ENCODE measurements at places on chromosomes 4 and X.

DNA sequence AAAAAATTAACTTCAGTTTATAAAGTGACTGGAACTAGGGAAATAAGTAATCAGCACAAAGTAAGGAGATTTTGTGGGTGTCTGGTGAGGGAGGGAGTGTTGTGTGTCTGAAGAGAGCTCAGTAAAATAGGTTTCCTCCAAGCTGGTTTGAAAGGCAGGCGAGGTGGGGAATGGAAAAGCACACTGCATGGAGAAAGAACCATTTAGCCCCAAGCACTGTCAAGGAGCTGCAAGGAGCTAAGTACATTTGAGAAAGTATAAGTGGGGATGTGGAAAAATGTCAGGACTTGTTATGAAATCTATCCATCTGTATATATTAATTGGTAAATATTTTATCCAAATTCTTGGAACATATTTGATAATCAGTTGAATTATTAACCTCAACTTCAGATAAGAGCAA is 956 bp downstream of the C4orf51 start:
- no peak for DNase-seq

DNA sequence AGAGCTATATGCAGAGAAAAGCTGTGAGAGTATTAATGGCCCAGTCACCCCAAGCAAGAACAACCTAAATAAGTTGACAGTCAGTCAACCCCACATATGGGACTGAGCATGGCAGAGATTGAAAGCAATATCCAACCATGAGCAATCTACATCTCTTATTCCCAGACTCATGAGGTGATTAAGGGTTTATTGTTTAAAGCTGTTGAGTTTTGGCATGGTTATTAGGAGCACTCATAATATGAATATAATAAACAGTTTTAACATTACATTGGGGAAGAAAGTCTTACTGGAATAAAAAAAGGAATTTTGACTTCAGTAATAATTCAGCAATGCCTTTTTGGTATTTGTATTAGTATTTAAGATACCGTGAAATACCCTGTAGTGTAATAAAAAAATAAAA is 1627.4 kb downstream of the STIM2 start:
- no peak for DNase-seq

DNA sequence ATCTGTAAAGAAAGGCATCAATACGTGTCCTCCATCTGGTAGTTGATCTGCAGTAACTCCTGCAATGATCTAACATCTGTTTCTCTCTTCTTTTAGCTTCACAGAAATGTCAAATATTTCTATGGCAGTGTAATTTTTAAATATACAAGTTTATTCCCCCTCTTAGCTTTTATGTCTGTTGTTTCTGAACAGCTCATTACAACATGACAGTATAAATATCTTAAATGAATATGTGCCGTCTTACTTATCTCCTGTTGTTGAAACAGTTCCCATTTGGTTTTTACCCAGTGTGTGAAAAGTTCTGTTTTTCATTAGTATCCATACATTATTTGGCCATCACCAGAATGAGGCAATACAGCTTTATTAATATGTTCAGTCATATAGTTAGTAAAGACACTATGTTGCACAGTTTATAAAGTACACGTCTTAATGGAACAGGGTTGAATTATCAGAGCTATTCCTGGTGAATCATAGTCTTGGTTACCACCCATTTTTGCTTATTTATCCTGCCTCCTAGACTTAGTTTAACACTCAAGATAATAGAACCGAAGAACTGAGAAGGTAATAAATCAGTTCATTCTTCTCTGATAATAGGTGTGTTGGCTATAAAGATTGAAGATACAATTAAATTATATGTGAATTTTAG is 321.6 kb downstream of the TENM3 start:
- DNase-seq = no peak

GRCh38 chr4:176539091-176539784 is 219.5 kb downstream of the SPCS3 start:
- DNase-seq = no peak

DNA sequence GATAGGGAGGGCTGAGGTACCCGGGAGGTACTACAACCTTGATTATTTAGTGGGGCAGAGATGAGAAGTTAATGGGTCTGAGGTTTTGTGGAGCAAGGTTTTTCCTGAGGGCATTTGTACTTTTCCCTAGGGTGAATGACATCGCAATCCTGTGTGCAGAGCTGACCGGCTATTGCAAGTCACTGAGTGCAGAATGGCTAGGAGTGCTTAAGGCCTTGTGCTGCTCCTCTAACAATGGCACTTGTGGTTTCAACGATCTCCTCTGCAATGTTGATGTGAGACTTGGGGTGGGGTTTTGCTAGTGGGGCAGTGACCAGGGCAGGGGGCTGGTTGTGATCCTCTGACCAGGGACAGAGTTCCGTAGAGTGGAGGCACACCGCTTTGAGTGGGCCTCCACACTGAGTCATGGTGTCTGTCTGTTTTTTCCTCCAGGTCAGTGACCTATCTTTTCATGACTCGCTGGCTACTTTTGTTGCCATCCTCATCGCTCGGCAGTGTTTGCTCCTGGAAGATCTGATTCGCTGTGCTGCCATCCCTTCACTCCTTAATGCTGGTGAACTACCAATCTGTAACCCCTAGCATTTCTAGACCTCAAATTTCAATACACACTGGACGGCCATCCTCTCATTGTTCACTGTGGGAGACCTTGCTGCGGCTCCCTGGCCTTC is 9.9 kb downstream of the MED12 start:
- DNase-seq = no peak

DNA sequence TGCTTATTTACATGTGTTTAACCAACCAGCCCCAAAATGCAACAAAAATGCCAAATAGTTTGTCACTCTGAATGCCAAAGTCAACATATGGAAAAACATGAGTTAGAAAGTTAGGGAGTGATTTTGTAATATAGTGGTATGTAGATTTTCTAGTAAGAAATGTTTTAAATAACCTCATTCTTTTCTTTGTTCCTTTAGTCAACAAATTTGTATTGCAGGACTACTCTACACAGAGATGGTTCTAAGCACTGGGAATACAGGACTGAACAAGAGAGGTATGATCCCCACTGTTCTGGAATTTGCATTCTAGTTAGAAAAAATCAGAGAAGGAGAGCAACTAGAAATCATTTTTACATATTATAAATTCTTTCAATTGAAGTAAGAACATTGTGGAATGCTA is 218.8 kb upstream of the ANXA10 start:
- DNase-seq = no peak

GRCh38 chr4:60531776-60532379 is 668.2 kb upstream of the ADGRL3 start:
- DNase-seq = no peak

DNA sequence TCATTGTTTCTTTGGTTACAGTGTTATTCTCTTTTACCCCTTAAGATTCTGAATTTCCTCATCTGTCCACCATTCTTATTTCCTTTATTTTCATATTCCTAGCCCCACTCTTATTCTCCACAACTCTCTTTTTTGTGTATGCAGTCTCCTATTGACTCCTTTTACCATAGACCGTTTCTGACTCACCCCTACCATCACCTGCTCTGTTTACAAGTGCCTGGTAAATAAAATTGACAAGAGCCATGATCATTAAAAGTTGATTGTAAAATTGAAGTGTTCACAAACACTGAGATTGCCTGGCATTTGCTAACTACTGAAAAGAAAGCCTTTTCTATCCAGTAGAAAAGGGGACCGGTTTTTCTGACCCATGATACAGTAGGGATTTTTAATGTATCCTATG is 54.4 kb downstream of the MRPL1 start:
- no peak for DNase-seq

DNA sequence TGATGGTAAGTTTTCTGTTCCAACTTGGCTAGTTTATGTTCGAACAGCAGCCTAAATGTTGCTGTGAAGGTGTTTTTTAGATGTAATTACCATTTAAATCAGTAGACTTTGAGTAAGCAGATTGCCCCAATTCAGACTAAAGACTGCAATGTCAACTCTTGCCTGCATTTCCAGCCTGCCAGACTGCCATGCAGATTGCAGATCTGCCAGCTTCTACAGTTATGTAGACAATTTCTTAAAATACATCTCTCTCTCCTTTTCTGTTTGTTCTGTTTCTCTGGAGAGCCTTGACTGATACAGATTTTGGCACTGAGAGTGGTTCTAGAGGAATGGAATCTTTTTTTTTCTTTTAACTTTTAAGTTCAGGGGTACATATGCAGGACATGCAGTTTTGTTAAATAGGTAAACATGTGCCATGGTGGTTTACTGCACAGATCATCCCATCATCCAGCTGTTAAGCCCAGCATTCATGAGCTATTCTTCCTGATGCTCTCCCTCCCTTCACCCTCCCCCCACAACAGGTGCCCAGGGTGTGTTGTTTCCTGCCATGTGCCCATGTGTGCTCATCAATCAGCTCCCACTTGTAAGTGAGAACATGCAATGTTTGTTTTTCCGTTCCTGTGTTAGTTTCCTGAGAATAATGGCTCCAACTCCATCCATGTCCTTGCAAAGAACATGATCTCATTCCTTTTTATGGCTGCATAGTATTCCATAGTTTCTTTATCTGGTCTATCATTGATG is 227.8 kb downstream of the CPE start:
- no peak for DNase-seq

GRCh38 chr4:188107931-188108843 is 1.2 kb downstream of the TRIML2 start:
- DNase-seq = no peak

- DNase-seq = no peak
Measured at GRCh38 chrX:142095651-142096245, 109.3 kb downstream of the MAGEC2 start.

GRCh38 chrX:141669689-141670088 is 28.9 kb downstream of the SPANXD start:
- no peak for DNase-seq
